Caco-2 (cell line): ENCODE measurements at places on chromosomes 5 and 9. TPM values are rescaled to one million over a fixed set of nuclear protein-coding genes. Genes with fewer than 3 reads are reported as not detected.

- no peak for DNase-seq
Observed at GRCh38 chr9:36671561-36671960, 98.9 kb downstream of the MELK start.

Gene DOCK8
- 15.2 and 15.6 TPM in 2 replicates for total RNA-seq

Gene NTRK2
- not detected in 2 replicates for total RNA-seq

DNA sequence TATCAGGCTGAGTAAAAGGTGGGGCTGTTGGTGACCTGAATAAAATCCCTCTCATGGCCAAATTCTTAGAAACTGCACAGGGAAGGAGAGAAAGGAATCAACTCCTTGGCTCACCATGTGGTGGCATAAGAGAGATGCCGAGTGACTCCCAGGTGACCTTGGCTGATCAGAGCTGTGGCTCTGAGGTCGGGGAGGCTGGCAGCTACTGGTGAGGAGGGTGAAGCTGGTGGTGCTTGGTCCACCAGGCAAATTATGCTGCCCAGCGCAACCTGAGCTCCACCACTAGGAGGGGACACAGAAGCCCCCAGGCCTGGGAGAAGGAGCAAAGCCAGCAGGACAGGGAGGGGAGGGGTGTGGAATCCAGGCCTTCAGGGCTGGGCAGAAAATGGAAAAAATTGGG lies 111.2 kb upstream of the IL12B start:
- peak; percentile 20 for DNase-seq

Gene EPB41L4B
- 14.7 and 16.3 TPM in 2 replicates for total RNA-seq

Gene PCDHAC2
- total RNA-seq: not detected in 2 replicates

DNA sequence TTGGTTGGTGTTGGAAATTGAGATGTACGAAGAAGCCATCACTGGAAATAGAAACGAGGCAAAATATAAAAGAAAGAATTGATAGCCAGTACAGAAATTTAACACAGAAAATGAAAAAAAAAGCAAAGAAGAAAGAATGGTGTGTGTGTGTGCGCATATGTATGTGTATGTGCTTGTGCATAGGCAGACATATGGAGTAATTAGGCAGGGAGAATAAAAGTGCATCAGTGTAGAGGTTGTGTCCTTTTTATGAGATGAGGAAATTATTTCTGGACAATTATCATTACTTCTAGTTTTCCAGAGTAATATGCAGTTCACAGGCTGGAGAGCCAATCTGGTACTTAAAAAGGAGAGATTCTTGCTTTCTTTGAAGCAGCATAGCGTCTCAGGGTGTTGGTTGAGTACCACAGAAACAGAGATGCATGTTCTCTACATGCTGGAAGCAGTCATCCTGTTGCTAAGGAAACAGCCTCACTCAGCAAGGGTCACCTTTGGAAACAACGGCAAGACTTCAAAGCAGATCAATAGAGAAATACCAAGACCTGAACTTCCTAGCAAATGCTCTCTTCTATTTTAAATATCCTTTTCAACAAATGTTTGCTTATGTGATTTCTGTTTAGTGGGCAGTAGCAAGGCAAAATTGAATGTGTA lies 172.7 kb downstream of the TAF11L14 start:
- no peak for DNase-seq

- no peak for DNase-seq
Observed at GRCh38 chr9:38671372-38671731, 48.6 kb downstream of the FAM240B start.

GRCh38 chr9:37485389-37486255 lies at the start of gene POLR1E:
Gene POLR1E, plus strand, starts transcription at chr9:37485948. Its CDS starts 100 bp downstream, at chr9:37486048.
- peak; percentile 97 for DNase-seq

DNA sequence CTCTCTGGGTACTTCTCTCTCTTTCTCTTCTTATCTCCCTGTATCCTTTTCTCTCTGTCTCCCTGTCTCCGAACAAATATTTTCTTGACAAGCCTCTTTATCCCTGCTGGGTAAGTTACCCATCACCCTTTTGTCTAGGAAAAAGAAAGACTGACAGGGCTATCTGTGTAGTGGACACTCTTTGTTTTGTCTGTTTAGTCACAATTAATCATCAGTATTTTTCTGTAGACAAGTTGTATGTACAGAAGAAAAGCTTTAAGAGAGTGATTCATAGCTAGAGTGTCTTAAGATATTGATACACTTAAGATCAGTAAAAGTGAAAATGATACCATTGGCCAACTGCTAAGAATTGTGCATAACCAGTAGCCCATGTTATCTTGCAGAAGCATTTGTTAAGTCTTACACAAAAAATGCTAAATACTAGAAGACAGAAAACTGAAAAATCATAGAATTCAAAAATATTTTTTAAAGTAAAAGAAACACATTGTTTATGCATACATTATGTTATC lies 1043.8 kb upstream of the EDIL3 start:
- no peak for DNase-seq

Gene LHX6
- total RNA-seq: 6.1 and 7.6 TPM in 2 replicates

DNA sequence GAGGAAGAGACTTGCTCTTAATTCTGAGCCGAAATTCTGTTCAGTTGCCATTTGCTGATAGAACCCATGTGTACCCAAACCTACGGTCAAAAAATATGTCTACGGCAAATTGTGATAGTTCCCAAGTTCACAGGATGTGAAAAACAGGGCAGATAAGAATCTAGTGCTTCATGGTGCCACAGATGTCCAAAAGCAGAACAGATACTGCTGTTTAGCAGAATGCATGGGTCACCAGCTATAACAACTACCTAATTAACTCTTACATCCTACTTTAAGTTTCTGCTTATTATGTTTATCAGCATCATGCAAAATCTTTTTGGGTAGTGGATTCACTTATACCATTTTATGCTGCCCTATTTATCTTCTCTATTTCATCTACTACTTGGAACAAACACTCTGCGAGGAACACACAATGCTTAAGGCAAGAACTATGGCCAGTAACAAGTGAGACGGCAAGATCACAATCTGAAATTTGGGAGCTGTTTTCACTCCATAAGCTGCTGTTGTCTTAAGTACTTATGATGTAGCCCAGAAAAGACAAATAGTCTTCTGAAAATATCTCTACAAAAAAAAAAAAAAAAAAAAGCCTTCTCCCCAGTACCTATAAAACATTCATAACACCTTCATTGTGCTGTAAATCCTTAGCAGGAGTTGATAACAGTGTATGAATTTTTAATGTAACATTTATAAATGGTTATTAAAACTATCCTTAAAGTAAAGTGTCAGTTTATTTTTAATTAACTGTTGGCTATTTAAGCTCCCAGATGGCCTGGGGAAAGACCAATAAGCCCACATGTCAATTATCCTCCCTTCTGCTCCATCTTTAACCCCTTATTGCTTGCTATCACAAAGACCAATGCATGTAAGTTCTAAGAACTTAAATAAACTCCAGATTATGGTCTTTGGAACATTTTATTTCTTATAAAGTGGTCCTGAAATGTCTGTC lies 232.3 kb downstream of the TLR4 start:
- DNase-seq: no peak

- DNase-seq: no peak
Observed at GRCh38 chr5:16864631-16865131, 71.4 kb downstream of the MYO10 start.

Gene OR5C1
- total RNA-seq: not detected in 2 replicates

Gene LHFPL2
- total RNA-seq: 44.0 and 49.7 TPM in 2 replicates

DNA sequence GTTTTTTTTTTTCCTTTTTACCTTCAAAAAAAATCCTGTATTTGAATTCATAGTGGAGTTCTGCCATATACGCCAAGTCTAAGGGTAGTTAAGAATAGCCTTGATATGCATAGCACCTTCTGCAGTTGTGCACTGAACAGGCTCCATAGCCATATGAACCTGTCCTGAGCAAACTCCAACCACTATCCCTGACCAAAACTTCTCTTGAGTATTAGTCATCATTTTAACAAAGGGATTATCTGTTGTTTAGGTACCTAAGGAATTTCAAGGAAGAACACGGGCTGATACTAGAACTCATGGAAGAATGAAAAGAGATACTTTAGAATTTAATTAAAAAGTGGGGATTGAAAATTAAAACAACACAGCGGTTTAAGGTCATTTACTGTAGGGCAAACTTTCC lies 1.9 kb upstream of the FBXO38 start:
- no peak for DNase-seq

Gene CDC20B
- total RNA-seq: not detected in 2 replicates

- DNase-seq: peak; percentile 68
Observed at GRCh38 chr5:150544611-150545219, 36.8 kb downstream of the NDST1 start.

GRCh38 chr9:135478829-135479468 lies 633 bp upstream of the PPP1R26 start:
- DNase-seq: peak; percentile 56

GRCh38 chr5:52943285-52943684 lies 45.9 kb upstream of the ITGA2 start:
- DNase-seq: no peak

Gene FAM221B
- not detected in 2 replicates for total RNA-seq

Gene INSL4
- not detected in 2 replicates for total RNA-seq

Gene SEMA5A
- 27.4 and 34.3 TPM in 2 replicates for total RNA-seq

- no peak for DNase-seq
Observed at GRCh38 chr5:180034564-180034963, 37.0 kb downstream of the RNF130 start.

Gene CA9
- total RNA-seq: not detected in 2 replicates

DNA sequence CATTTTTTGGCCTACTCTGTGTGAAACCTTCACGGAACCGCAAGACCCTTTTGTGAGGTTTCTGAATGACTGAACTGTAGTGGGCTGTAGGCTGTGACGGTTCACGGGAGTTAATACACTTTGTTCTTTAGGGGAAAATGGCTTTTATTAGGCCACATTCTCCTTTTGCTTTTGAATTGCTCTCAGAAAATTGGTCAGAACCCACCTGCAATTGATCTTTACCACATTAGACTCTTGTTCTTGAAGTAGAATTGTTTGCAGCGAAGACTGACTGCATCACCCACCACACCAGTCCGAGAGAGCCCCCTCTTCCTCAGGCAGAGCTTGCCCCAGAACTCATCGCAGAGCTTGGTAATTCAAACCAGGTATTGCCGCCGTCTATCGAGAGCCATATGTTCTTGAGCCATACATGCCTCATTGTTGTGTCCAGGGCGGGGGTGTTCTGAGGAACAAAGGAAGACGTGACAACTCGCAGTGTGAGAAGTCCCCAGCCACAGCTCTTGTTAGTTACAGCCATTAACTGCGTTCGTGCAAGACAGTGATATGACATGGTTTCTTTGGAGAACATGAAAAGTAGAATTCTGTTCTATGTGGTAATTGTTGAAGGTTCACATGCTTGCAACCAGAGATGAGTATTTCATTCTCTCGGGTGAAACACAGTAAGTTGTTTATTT lies 166.4 kb upstream of the OTULINL start:
- no peak for DNase-seq

DNA sequence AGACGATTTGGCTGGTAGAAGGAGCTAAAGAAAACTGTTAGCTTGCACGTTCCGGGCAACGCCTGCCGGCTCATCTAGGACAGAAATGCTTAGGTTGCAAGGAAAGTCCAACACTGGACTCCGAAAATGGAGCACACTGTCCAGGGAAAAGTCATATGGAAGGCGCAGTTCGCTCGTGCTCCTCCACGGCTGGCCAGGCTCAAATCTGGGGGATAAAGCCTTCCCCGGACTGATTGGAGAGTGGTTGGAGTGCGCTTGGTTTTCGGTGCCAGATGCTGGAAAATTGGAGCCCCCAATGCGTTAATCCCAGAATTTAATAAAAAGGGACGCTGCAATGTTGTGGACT lies 955 bp downstream of the CDH6 start:
- DNase-seq: no peak

DNA sequence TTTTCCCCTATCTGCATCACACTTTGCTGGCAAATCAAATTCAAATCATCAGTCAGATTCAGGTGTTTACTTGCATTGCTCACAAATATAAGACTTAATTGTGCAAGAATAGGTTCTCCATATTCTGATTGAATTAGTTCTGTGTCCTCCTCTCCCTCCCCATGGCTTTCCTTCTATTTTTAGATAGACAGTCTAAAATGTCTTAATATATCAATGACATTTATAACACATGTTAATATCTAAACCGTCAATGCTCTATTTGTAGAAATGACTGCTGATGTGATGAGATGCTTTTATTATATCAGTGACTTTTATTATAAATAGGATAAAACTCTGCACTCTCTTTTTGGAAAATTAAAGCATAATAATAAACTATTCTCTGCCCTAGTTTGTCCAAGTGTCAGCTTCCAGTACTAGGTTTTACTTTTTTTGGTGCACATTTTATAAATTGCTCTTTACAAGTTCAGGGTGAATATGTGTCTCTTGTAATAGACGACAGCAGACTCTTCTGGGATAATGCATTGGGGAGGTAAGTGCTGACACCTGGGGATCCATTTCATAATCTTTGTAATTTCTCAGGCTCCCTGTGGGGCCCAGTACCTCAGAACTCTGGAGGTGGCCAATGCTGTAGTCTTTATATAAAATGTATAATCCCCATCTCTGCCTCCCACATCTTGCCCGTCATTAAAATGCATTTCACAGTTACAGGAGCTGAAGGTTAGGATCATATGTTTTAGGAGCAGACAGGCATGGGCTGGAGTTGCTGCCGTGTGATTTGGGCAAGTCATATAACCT lies 321.5 kb downstream of the BRINP1 start:
- DNase-seq: no peak

Gene OR2V2
- not detected in 2 replicates for total RNA-seq

Gene DYNC2I2
- 80.2 and 80.8 TPM in 2 replicates for total RNA-seq

Gene TICAM2
- 0.91 TPM in 2 replicates for total RNA-seq

DNA sequence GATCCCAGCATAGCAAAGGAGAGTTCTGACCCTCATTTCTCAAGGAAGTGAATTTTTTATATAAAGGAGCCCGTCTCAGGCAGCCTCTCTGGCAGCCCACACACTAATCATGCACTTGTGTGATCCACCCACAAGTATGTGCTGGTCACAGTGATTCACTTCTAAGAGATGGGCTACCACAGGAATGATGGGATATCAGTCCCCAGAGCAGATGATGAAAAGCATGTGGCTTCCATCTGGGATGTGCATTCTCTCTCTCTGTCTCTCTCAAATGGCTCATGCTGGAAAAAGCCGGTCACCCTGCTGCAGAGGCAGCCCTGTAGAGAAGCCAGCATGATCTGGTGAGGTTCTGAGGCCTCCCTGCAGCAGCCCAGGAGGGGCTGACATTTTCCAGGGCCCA lies 74.2 kb upstream of the ADCY2 start:
- DNase-seq: no peak

Gene MELK
- total RNA-seq: 57.8 and 59.6 TPM in 2 replicates
